Kasumi-1 (cell line): ENCODE measurements at places on chromosomes 3 and 15.

GRCh38 chr3:47057212-47057671 lies 77.8 kb downstream of the NBEAL2 start:
- no peak for DNase-seq

- DNase-seq, result no peak
Measured at GRCh38 chr3:172592898-172593669, 69.9 kb upstream of the TNFSF10 start.

GRCh38 chr15:74907163-74907870 lies 666 bp upstream of the FAM219B start:
- DNase-seq, result no peak

GRCh38 chr3:127698691-127699415 lies 26.1 kb downstream of the ABTB1 start:
- no peak for DNase-seq

DNA sequence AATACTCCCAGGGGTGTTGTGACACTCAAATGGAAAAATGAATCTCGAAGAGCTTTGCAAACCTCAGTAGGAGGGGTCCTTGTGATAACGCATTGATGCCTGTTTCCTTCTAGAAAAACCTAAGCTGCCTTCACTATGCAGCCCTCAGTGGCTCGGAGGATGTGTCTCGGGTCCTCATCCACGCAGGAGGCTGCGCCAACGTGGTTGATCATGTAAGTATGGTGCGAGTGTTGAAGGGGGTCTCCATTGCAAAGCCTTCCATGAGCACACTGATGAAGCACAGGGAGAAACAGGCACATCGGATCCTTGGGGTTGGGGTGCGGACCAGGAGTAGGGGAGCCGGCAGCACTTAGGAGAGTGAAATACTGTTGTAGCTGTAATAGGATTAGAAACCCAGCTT lies 22.3 kb downstream of the ANKDD1A start:
- no peak for DNase-seq

DNA sequence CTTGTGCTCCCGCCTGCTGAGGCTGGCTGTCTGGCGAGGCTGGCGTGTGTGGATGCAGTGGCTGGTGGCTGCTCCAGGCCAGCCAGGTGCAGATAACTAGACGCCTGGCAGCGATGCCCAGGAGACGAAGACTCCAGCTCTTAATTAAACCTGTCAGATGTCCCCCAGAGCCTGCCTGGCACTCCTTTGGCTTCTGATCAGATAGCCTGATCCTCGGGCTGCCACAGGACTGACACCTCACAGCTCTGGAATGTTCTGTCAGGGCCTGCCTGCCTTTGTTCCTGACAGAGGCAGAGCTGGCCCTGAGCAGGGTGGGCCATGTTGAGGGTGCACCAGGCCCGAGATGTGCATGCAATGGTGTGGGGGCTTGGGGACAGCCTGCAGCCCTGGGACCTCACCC lies 36.5 kb downstream of the PLXNA1 start:
- no peak for DNase-seq

DNA sequence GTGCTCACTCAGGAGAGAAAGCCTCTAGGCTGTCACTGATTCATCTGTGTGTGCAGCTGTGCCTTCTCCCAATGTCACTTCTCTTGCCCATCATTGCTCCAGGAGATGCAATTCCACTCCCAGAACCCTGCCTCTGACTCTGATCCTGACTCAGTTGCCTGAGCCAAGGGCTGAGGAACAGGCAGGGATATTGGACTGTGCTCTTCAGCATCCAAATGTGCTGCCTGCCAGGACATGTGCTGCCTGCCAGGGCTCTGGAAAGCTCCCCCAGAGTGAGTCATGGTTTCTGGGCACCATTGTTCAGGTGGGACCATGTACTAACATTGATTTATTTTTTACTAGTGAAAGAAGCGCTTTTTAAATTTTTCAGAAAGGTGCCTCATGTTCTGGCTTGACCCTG lies 71.0 kb downstream of the TRIM42 start:
- DNase-seq, result no peak

DNA sequence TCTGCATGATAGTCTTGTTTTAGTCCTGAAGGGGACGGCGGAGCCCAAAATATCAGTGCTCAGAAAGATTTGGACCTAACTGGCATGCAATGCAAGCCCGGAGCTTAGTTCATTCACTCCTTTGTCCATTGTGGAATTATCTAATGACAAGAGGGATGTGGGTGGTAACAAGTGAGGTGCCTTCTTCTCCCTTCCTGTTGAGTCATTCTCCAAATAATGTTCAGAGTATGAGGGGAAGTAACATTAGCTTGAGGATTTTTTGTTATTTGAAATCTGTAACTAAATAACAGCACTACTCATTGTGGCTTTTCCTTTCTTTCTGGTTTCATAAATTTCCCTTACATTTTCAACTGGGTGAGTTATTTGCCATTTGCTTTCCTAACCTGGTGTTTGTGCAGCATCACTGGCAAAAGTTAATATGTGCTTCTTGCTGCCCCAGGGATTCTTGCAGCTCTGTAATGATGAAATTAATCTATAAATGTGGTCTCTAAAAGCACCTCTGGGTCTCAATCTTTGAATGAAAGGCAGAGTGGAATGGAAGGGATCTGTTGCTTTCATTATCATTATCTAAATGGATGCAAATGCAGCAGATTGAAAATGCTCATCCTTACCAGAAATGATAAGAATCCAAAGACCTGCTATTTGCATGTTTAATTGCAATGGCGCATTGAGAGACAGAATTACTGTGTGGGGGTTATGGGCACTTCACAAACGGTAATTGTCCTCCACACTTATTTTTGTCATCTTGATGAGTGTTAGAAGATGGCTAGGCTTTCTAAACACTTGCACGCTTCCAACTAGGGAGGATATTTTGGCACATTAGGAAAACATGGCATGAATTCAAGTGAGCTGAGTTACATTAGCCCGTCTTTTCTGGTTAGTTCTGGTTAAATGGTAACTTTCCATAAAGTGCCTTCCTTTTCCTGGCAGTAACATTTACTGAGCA lies 89.9 kb upstream of the MITF start:
- DNase-seq, result peak; percentile 30

DNA sequence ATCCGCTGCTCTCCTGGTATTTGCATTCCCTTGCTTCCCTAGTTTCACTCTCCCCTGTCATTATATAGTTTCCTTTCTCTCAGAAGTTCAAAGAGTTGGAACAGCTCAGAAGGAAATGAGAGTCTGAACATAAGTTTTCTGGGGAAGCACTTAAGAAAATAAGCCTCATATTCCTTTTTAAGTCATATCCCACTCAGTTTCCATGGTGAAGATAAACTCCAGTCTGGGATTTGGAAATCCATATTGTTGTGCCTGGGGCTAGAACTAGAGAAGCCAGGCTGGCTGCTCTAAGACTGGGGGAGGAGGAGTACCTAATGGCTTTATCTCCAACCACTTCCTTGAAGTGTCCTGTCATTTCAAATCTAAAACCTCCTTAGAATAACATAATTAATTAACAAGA lies 134.2 kb upstream of the ALCAM start:
- no peak for DNase-seq

GRCh38 chr3:113533534-113533892 lies 1.2 kb downstream of the SIDT1 start:
- peak; percentile 18 for DNase-seq
